ENCODE measurements at places on chromosomes 6 and 20. TPM values are rescaled to one million over a fixed set of nuclear protein-coding genes. Genes with fewer than 3 reads are reported as not detected.

DNA sequence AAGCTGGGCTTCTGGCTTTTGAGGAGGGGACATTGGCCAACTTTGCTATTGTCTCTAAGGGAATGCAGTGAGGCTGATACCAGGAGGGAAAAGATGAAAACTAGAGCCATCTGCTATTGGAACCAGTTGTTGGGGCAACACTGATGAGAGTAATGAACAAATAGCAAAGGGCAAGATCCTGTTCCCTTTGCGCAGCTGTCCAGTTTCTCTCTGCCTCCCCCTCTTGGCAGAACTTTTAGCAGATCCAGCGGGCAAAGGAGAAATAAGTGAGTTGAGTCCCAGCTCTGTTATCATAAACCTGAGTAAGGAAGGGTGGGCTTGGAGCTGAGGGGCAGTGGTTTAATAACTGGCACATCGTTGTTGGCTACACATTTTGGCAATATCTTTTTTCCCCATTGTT lies 126.8 kb downstream of the AKAP7 start:
- no peaks in the 10 kb centered on the region for H3K27me3 ChIP-seq
- DNase-seq = no peak
- H3K36me3 ChIP-seq = peaks cover 16% of the 10 kb centered on the region
- H3K27ac ChIP-seq = no peak overlapping the region

DNA sequence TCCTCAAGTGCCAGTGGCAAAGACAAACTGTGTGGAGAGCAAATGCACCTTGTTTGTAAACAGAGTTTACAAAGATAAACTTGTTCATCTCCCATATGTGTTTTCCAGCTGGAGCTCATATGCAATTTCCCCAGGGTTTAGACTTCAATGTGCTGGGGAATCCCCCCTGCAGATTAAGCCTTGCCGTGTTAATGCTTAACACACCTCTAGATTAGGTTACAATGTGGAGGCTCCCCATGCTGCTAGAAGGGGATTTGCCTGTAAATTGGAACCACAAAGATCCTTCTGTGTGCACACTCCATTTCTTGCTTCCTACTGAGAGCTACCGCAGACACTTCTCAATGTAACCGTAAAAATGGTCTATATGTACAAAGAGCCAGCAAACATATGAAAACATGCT lies 263.1 kb downstream of the TBX18 start:
- DNase-seq = no peak
- H3K4me1 ChIP-seq = no peaks in the 10 kb centered on the region
- no peak overlapping the region for H3K27ac ChIP-seq
- no peaks in the 10 kb centered on the region for H3K36me3 ChIP-seq

- peaks cover 16% of the 10 kb centered on the region for H3K4me1 ChIP-seq
- peak overlapping the region; percentile 94 for H3K4me3 ChIP-seq
- peak overlapping the region; percentile 94 for H3K27ac ChIP-seq
These were observed 556 bp downstream of the BEND6 start for GRCh38 chr6:56955171-56956155.

DNA sequence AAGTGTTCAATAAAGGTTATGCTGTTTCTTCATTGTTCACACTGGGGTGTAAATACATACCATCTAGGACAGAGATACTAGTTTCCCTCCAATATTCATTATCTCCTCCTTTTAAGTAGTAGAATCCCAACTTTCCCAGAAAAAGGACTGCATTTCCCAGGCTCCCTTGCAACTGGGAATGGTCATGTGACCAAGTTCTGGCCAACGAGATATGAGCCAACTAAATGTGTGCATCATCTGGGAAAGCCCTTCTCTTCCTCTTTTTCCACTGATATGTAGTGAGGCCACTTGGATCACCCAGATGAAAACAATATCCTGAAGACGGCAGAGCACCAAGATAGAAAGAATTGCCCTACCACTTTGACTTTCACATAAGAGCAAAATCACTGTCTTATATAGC lies 97.9 kb upstream of the PTPRT start:
- H3K27ac ChIP-seq = no peak overlapping the region
- H3K36me3 ChIP-seq = peaks cover 5% of the 10 kb centered on the region
- no peak for DNase-seq

- no peaks in the 10 kb centered on the region for H3K36me3 ChIP-seq
- H3K27me3 ChIP-seq = no peaks in the 10 kb centered on the region
- no peak for DNase-seq
- H3K4me3 ChIP-seq = no peak overlapping the region
- no peak overlapping the region for H3K27ac ChIP-seq
These were observed 1.9 kb upstream of the MYLK4 start for GRCh38 chr6:2752477-2753109.

- no peaks in the 10 kb centered on the region for H3K27me3 ChIP-seq
These were observed 76.6 kb upstream of the CCDC167 start for GRCh38 chr6:37576336-37576737.

OTOR gene
- total RNA-seq = not detected

ID1 gene
- total RNA-seq = 452 TPM

CLPSL2 gene
- total RNA-seq = not detected

AVP gene
- not detected for total RNA-seq
